ENCODE measurements at places on chromosomes 11 and 22. TPM values are rescaled to one million over a fixed set of nuclear protein-coding genes. Genes with fewer than 3 reads are reported as not detected.
A peak's percentile ranks its signal among the peaks of the same experiment; 100 is the strongest.

- peak; percentile 65 for DNase-seq
These were observed 169.6 kb downstream of the ETS1 start for GRCh38 chr11:128417607-128418324.

- no peak for DNase-seq
These were observed 563.1 kb downstream of the METTL15 start for GRCh38 chr11:28671274-28671673.

- no peak for DNase-seq
These were observed 43.4 kb downstream of the PISD start for GRCh38 chr22:31618471-31619176.

DNA sequence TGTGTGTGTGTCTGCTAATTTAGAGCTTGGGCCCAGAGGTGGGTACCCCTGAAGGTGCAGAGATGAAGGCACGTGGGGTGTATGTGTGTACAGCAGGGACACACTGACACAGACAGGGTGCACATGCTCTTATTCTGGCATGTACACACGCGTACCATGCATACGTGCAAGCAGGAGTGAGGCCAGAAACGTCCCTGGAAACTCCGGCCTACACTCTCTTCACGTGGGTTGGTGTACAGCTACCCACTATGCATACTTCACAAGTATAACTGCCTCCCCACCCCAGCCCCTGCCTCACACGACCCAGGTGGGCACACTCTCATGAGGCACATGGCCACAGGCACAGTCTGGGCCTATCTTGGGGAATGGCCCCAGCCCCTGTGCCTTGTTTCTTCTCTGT is 27.5 kb upstream of the JAM3 start:
- DNase-seq = no peak

- no peak for DNase-seq
These were observed 70.1 kb upstream of the PICALM start for GRCh38 chr11:86138958-86139357.

- peak; percentile 70 for DNase-seq
These were observed 15.5 kb downstream of the APOL3 start for GRCh38 chr22:36144886-36145541.

The MMP11 gene
- total RNA-seq = not detected

- DNase-seq = no peak
These were observed 2.4 kb upstream of the MYBPC3 start for GRCh38 chr11:47354913-47355282.

GRCh38 chr11:107222431-107222830 is 204.2 kb upstream of the GUCY1A2 start:
- DNase-seq = no peak

The VSIG10L2 gene
- not detected for total RNA-seq

GRCh38 chr11:59208956-59209355 is 3.8 kb downstream of the MPEG1 start:
- no peak for DNase-seq

The SART1 gene
- 38.4 TPM for total RNA-seq

GRCh38 chr11:79139900-79140299 is 300.9 kb downstream of the TENM4 start:
- DNase-seq = no peak

The ANGPTL5 gene
- total RNA-seq = not detected

- no peak for DNase-seq
These were observed 118.2 kb upstream of the KIRREL3 start for GRCh38 chr11:127118811-127119210.

- no peak for DNase-seq
These were observed 5.3 kb upstream of the CDC42BPG start for GRCh38 chr11:64849598-64850356.

DNA sequence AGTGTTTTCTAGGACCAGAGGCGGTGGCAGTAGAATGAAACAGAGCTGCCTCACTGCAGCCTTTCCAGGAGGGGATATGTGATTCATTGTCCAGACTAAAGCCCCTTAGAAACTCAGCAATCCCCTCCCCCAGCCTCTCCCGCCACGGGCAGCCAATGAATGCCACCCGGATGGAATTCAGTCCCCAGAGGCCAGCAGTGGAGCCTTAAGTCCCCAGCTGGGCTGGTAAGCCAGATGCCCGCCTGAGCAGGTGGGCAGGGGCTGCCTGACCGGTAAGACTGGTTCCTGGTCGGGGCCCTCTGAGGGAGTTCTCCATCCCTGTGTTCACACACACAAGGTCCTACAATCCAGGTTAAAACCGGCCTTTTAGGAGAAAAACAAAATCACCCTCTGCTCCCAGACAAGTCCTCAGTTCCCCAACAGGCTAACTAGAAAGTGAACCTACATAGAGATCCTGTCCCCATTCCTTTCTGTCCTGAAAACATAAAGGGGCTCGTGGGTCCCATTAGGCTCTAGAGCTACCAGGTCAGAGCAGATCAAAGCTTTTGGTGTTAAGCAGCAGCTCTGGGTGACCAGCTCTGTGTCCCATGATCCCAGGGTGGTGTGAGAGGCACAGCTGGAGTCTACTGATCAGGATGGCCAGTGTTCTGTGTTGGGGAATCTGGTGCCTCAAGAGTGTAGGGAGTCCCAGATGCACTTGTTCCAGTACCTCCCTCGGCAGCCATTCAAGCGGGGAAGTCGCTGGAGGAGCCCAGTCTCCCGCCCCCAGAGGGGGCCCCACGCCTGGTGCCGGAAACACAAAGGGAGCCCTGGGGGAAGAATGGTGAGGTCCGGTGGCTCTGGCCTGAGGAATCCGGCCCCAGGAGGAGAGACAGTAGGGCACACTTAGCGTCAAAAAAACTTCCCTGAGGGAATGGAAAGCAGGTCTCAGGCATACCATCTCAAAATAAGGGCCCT is 2.6 kb downstream of the PATZ1 start:
- DNase-seq = peak; percentile 93

- peak; percentile 41 for DNase-seq
These were observed 20.3 kb upstream of the PGM2L1 start for GRCh38 chr11:74418509-74418895.

DNA sequence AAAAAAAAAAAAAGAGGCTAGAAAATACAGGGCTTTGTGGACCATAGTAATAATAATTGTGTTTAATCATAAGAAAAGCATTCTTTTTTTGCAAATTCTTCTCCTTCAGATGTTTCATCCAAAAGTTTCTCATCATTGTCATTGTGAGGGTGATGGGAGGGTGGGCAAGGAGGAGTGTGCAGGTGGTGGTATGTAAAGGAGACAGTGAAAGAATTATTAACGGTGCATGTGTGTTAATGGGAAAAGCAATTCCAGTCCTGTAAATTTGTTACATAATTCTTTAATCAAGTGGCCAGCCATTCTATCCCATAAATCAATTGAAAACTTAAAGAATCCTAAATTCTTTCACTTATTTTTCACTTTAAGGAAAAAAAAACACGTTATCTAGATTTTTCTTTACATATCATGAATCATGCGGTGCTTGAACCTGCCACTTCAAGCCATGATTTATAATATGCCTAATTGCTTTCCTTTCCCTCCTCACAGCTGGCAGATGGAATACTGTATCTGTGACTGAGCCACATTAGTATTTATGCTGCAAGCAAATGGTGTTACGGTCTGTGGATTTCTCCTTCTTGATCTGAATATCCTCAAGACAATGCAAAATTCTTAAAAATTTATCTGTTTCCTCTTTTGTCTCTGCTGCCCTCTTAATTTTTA is 318.5 kb downstream of the JRKL start:
- DNase-seq = peak; percentile 17

DNA sequence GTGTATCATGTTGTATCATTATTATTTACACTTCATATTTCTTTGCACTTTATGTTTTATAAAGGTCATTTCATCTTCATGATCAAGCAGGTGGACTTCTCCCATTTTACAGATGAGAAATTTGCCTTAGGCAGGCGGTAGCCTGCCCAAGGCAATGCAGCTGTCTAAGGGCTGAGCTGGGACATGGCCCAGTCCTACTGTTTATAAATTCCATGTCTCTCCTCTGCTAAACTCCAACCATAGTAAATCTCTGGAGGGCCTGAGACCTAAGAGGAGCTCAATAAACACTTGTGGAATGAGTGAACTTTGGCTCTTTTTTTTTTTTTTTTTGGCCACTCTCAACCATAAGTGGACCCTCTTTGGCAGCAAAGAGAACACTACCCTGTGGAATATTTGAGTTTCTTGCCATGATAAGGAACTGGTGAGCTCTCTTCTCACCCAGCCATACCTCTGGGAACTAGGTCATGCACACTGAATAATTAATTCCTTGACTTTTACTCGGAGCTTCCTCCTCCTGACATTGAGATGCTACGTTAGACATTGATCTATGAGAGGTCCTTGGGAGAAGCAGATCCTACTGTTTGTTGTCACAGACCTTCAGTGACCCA is 29.9 kb downstream of the MICAL2 start:
- DNase-seq = no peak

DNA sequence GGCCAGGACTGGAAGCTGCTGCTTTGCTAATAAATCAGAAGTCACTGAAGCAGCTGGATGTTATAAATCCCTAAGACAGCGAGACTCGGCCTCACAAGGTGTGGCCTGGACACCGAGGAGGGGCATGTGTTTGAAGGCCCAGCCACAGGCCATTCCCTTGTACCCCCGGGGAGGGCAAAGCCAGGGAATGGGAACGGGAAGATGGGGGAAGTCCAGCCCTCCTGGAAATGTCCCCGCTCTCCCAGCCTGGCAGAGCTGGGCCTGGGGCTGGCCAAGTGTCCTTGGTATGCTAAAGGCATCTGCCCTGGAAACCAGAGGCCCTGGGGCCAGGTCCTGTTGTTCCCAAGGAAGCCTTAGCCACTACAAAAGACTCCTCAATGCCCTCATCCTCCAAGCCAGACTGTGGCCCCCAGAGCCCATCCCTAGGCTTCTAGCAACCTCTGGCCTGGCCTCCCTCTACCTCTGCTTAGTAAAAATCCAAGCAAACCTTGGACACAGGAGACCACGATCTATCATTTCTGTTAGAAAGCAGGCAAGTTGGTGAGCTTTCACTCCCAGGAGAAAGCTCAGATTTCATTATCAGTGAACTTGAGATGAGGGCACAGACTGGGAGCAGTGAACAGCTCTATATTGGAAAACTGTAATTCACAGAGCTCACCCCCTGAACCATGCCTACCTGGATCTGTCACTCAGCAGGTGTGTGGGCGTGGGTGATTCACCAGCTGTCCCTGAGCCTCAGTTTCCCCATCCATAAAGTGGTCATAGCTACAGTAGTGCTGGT is 11.0 kb downstream of the CHST1 start:
- no peak for DNase-seq

- DNase-seq = no peak
These were observed 4.1 kb downstream of the RTCB start for GRCh38 chr22:32407936-32408335.

The FOLR1 gene
- not detected for total RNA-seq

DNA sequence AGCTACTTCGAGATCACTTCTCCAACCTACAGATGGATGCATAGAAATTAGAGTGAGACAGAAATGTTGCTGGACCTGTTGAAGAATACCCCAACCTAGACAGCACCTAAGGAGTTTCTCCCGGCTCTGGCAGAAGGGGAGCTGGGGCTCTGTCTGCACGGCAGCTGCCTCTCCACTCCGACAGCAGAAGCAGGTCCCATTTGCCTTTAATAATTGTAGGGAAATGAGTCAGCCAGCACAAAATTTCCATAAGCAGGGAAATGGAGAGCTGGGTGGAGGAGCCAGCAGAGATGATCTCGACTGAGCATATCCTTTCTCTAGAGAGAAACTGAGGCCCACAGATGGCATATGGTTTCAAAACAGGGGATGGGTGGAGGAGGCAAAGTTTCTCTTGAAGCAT is 80.1 kb downstream of the EFCAB6 start:
- no peak for DNase-seq

The OR51B2 gene
- not detected for total RNA-seq

DNA sequence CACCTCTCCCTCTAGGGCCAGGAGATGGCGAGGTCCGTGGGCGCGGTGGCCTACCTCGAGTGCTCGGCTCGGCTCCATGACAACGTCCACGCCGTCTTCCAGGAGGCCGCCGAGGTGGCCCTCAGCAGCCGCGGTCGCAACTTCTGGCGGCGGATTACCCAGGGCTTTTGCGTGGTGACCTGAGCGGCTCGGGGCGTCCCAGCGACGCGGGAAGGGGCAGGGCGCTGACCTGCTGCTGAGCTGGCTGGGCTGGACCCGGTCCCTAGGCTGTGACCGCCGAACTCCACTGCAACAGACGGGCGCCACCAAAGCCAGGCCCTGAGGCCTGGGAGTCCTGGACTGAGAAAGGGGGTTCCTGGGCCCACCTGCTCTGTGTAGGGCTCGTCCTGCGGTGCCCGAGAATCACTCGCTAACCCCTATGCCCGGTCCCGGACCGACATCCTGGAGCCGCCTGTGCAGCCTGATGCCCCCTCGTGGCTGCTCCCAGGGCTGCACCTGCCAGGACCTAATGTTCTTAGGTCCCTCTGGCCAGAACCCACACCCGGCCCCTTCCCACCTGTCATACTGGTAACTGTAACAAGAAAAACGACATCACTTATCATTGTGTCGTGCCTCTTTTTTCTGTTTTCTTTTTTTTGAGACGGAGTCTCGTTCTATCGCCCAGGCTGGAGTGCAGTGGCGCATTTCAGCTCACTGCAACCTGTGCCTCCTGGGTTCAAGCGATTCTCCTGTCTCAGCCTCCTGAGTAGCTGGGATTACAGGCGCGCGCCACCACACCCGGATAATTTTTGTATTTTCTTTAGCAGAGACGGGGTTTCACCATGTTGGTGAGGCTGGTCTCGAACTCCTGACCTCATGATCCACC is 15.0 kb downstream of the RHOD start:
- DNase-seq = peak; percentile 88

The MIOX gene
- total RNA-seq = not detected

The MYRF gene
- 287 TPM for total RNA-seq

The TMEM191C gene
- 0.73 TPM for total RNA-seq

The APOBEC3F gene
- total RNA-seq = 0.89 TPM

GRCh38 chr11:6315811-6316425 is 4.4 kb downstream of the CAVIN3 start:
- peak; percentile 63 for DNase-seq

GRCh38 chr11:8740129-8740528 is 57.5 kb downstream of the RPL27A start:
- DNase-seq = no peak

- DNase-seq = peak; percentile 92
These were observed 6.7 kb downstream of the CENPM start for GRCh38 chr22:41939981-41940831.

The RFPL3 gene
- total RNA-seq = not detected

All from stomach (tissue), 19 donors.